Mesangial cell (primary cell): ENCODE measurements at places on chromosomes 6 and 20. TPM values are rescaled to one million over a fixed set of nuclear protein-coding genes. Genes with fewer than 3 reads are reported as not detected.

FHL5 gene
- not detected in 2 replicates for total RNA-seq

SRMS gene
- not detected in 2 replicates for total RNA-seq

RAD21L1 gene
- total RNA-seq, result not detected in 2 replicates

SSTR4 gene
- not detected in 2 replicates for total RNA-seq

UTRN gene
- 54.9 and 74.9 TPM in 2 replicates for total RNA-seq

RSPO3 gene
- 0.16 and 0.25 TPM in 2 replicates for total RNA-seq

PLAGL2 gene
- 7.7 and 9.3 TPM in 2 replicates for total RNA-seq

OLIG3 gene
- not detected in 2 replicates for total RNA-seq

SNAP91 gene
- total RNA-seq, result 0.89 TPM in 1 of 2 replicates, not detected in the other

SNPH gene
- total RNA-seq, result 6.8 and 8.6 TPM in 2 replicates

PPP1R3G gene
- 0.33 and 1.0 TPM in 2 replicates for total RNA-seq

GABRR2 gene
- 0.13 TPM in 1 of 2 replicates, not detected in the other for total RNA-seq

ELOVL2 gene
- under 0.01 and 1.3 TPM in 2 replicates for total RNA-seq

RUNX2 gene
- total RNA-seq, result 20.2 and 27.0 TPM in 2 replicates

EIF2S2 gene
- 34.9 and 56.4 TPM in 2 replicates for total RNA-seq

PNLDC1 gene
- 0.13 TPM in 1 of 2 replicates, not detected in the other for total RNA-seq

GHRH gene
- total RNA-seq, result not detected in 2 replicates

ETV7 gene
- total RNA-seq, result 0.33 and 1.0 TPM in 2 replicates

AGER gene
- 2.1 and 3.4 TPM in 2 replicates for total RNA-seq

ULBP2 gene
- total RNA-seq, result 2.8 and 6.4 TPM in 2 replicates

MRPL14 gene
- total RNA-seq, result 75.9 and 98.7 TPM in 2 replicates

PPIL1 gene
- 19.0 and 49.5 TPM in 2 replicates for total RNA-seq

C20orf204 gene
- 0.25 TPM in 1 of 2 replicates, not detected in the other for total RNA-seq

BTN3A1 gene
- 7.7 and 15.7 TPM in 2 replicates for total RNA-seq

OPN5 gene
- total RNA-seq, result not detected in 2 replicates

TCP11 gene
- total RNA-seq, result 0.16 and 0.63 TPM in 2 replicates

FAM83C gene
- total RNA-seq, result not detected in 2 replicates

XKR7 gene
- total RNA-seq, result not detected in 2 replicates

GINS1 gene
- 3.0 and 22.7 TPM in 2 replicates for total RNA-seq

BPHL gene
- total RNA-seq, result 11.7 and 14.3 TPM in 2 replicates
